ENCODE measurements at places on chromosomes 1 and 21. TPM values are rescaled to one million over a fixed set of nuclear protein-coding genes. Genes with fewer than 3 reads are reported as not detected.

DNA sequence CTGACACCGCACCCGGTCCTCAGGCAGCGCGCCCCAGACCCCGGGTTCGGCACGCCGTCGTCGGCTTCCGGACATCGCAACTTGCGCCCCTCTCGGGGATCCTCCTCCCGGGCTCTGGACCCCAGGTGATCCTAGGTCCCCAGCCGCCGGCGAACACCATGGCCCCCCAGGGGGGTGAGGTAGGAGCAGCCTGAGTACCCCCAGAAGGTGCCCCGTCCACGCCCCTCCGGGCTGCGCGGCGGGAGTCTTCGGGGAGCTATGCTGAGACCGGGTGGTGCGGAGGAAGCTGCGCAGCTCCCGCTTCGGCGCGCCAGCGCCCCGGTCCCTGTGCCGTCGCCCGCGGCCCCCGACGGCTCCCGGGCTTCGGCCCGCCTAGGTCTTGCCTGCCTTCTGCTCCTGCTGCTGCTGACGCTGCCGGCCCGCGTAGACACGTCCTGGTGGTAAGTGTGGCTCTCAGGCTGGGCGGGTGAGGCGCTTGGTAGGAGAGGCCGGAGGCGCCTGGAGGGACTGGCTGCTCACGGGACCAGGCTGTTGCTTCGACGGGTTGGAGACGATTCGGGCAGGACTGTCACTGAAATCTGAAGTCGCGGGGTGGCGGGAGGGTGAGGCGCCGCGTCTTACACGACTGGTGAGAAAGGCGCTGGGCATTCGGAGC, 367 bp downstream of the WNT2B start:
- DNase-seq, result peak; percentile 67

DNA sequence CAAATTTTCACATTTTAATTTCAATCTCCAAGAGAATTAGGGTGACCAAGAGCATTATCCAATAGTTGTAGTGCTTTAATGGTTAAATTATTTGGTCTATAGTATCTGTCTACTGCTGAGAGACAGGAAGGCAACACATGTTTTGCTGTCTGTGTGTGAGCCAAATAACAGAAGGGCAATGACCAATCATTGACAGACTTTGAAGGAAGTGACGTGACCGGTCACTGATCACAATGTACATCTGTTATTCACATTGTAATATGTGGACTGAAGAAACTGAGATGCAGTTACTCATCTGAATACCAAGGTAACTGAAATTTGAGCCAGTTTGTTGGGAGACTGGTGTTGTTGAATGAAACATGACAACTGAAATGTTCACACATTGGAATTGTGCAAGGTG, 196.7 kb downstream of the LRRC40 start:
- no peak for DNase-seq

SLC44A3 gene
- 9.5 TPM for polyA plus RNA-seq

DNA sequence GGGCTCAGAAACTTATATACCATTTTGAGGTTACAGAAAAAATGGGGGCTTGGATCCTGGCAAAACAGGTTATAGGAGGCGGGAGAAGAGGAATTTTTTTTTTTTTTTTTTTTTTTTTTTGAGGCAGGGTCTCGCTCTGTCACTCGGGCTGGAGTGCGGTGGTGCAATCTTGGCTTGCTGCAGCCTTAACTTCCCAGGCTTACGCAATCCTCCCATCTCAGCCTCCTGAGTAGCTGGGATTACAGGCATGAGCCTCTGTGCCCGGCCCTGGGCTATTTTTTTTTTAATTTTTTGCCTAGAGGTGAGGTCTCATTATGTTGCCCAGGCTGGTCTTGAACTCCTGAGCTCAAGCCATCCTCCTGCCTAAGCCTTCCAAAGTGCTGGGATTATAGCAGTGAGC, 24.7 kb downstream of the MROH7 start:
- no peak for DNase-seq

CCDC185 gene
- not detected for polyA plus RNA-seq

S100A16 gene
- 275 TPM for polyA plus RNA-seq

DNA sequence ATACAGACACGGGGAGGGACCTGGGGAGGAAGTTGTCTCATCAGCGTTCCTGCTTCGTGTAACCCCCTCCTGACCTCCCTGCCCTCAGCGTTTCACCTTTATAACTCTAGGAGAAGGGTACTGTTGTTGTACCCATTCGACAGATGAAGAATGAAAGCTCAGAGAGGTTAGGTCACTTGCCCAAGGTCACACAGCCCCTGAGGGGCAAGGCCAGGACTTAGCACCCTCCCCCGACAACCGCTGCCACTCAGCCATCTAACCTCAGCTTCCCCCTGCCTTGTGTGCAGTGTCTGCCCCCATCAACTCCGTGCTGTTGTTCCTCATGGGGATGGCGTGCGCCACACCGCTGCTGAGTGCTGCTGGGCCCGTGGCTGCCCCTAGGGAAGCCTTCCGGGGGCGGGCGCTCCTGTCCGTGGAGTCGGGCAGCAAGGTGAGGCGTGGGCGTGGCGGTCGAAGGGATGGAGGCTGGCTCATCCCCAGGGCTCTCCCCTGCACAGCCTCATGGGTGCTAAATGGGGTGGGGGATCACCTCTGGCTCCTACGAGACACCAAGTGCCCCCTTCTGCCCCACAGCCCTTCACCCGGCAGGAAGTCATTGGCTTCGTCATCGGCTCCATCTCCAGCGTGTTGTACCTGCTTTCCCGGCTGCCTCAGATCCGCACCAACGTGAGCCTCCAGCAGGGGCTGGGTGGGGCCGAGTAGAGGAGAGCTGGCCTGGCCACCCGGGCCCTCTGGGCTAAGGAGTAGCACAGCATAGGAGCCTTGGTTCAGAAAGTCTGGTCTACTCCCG, 14.0 kb downstream of the SLC66A1 start:
- DNase-seq, result no peak

- DNase-seq, result peak; percentile 46
These were observed 43.3 kb downstream of the IARS2 start for GRCh38 chr1:220137019-220137786.

PDPN gene
- 18.7 TPM for polyA plus RNA-seq

DNA sequence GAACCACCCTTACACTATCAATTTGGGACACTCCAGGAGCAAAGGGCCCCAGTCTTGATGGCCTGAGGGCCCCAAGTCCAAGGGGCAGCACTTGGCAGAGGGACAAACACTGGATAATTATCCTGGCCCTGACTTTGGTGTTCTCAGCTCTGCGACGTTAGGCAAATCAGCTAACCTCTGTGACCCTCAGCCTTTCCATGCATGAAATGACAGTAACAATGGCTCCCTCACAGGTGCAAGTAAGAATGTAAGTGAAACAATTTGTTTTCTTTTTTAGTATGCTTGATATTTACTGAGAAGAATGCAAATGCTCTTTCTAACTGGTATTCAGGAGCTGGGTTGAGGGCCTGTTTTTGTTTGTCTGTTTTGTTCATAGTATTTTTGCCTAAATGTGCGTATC, 61.6 kb upstream of the PRDX6 start:
- no peak for DNase-seq
